ENCODE measurements at places on chromosomes 3 and 15.
A peak's percentile ranks its signal among the peaks of the same experiment; 100 is the strongest.

DNA sequence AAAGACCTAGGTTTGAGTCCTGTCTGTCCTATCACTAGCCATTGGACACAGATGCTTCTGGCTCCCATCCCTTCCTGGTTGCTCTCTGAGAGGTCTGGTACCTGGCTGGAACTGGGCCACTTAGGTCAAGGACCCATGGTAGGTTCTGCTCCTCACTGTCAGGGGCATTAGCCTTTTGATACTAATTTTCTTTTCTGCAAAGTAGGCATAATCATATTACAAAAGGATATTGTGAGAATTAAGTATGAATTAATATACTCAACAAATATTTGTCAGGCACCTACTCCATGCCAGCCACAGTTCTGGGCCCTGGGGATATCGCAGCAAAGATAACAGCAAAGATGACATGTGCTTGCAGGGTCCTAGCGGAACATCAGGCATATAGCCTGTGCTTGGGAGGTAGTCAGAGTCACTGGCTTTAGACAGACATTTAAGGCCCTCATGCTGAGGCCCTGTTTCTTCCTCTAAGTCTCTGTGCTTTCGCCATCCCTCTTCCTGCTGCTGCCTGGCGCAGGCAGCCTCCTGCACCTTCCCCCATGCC lies 25.6 kb upstream of the LCTL start:
- DNase-seq = no peak

GRCh38 chr3:184338511-184338945 lies 1.1 kb downstream of the FAM131A start:
- no peak for DNase-seq

- DNase-seq = no peak
Measured at GRCh38 chr3:30639937-30640336, 33.5 kb downstream of the TGFBR2 start.

- no peak for DNase-seq
Measured at GRCh38 chr3:71393093-71393492, 190.4 kb downstream of the FOXP1 start.

GRCh38 chr15:44308889-44309288 lies 20.4 kb downstream of the GOLM2 start:
- DNase-seq = no peak

- peak; percentile 15 for DNase-seq
Measured at GRCh38 chr3:127264292-127264691, 23.6 kb downstream of the PRR20G start.

DNA sequence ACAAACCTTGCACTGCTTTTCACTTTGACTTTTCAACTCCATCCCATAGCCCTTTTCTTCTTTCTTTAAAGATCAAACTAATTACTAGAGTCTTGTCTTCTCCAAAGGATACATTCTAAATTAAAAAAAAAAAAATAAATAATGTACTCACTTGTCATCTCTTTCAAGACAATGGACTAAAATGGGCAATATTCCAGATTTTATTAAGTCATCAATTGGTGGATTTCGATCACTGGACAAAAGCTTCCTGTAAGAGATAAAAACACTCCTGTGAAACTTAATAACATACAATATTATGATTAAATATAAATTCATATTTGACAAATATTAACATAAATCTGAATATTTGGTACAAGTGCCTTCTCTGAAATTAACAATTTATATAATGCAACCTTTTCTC lies 34.1 kb downstream of the KPNA4 start:
- DNase-seq = no peak

- no peak for DNase-seq
Measured at GRCh38 chr3:185874119-185874518, 49.3 kb upstream of the IGF2BP2 start.

GRCh38 chr15:48904758-48905157 lies 26.8 kb downstream of the EID1 start:
- DNase-seq = no peak

- DNase-seq = no peak
Measured at GRCh38 chr3:45518376-45519135, 76.0 kb upstream of the LIMD1 start.

Measured in activated CD8-positive, alpha-beta memory T cell treated with anti-CD3 and anti-CD28 coated beads, Interleukin-2, amount 10 ng/mL, durations not matched to agents 7 days and 5 days (primary cell).